NCI-H69 (cell line): ENCODE measurements at places on chromosomes 4 and X.
A peak's percentile ranks its signal among the peaks of the same experiment; 100 is the strongest.

DNA sequence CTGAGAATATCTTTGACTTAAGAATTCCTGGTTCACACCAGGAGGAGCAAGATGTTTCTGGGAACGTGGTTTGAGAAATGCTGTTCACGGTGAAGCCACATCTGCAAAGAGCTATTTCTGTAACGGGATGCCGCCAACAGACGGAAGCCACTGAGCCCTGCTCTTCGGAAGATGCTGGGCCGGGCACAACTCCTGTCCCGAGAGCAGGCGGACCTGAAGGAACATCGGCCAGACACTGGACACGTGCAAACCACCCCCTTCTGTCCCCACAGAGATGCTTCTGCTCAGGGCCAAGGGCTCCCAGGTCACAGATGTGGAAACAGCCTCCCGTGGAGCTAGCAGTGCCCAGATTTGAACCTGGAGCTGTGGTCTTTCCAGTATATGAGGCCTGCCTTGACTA lies 24.3 kb downstream of the HMX1 start:
- no peak for DNase-seq

GRCh38 chr4:6204871-6205566 lies 4.7 kb upstream of the JAKMIP1 start:
- DNase-seq: no peak

GRCh38 chr4:62531731-62532130 lies 1331.6 kb downstream of the ADGRL3 start:
- DNase-seq: no peak

- DNase-seq: peak; percentile 28
Observed at GRCh38 chr4:6960628-6961412, 51.2 kb downstream of the TBC1D14 start.

DNA sequence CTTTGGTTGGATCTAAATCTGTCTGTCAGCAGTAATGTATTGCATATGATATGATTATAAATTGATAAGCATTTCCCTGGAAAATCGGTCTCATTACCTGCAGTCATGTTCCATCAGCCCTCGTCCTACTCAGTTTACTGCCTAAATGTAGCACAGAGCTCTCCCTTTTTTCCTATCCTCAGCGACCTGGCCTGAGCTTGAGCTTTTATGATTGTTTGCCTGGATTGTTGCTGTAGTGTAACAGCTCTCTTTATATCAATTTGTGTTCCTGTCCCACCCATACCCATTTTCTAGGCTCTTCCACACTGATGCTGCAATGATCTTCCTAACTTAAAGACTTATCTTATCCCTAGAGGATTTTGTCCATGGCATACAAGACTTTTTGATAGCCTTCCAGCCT lies 95.7 kb downstream of the FRAS1 start:
- DNase-seq: no peak

DNA sequence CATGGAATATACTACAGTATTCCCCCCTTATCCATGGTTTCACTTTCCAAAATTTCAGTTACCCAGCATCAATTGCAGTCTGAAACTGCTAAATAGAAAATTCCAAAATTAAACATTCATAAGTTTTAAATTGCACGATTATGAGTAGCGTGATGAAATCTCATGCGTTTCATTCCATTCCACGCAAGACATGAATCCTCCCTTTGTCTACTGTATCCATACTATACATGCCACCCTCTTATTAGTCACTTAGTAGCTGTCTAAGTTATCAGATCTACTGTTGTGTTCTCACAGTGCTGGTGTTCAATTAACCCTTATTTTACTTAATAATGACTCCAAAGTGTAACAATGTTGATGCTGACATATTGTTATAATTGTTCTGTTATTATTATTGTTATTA lies 261.2 kb upstream of the NDST4 start:
- no peak for DNase-seq

DNA sequence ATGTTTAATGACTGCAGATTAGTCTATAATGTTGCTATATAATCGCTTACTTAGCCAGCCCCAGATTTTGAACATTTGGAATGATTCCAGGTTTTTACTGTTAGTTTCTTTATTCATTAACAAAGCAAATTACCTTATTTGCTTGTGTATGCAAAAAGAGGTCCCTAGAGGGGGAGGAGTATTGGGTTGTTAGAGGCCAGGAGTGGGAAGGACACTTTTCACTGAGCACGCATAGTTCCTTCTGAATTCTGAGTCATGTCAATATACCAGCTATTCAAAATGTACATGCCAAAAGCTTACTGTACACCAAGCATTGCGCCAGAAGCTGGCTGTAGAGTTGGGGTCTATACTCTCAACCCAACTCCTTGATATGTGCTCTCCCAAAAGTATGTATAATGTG lies 5.1 kb upstream of the DGAT2L6 start:
- peak; percentile 6 for DNase-seq

- DNase-seq: no peak
Observed at GRCh38 chr4:40196724-40197281, at the start of gene RHOH. RHOH (plus strand) TSS chr4:40197031; CDS start chr4:40243387, 46,356 bp downstream.

- no peak for DNase-seq
Observed at GRCh38 chrX:35858361-35858760, 60.2 kb downstream of the MAGEB16 start.

GRCh38 chr4:151195801-151196200 lies 81.2 kb upstream of the PRSS48 start:
- DNase-seq: no peak

DNA sequence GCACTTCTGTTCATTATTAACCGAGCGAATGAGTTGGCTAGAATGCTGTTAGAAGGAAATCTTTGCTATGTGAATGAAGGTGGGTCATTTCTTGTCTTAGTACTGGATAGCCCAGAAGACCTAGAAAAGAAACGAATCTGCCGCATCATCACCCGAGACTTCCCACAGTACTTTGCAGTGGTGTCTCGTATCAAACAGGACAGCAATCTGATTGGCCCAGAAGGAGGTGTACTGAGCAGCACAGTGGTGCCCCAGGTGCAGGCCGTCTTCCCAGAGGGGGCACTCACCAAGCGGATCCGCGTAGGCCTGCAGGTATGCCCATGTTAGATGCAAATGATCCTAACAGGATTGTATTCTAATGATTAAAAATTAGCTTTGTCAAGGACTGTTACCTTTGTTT lies 286.3 kb downstream of the ANK2 start:
- no peak for DNase-seq

- no peak for DNase-seq
Observed at GRCh38 chr4:127575888-127576287, 56.9 kb upstream of the INTU start.

DNA sequence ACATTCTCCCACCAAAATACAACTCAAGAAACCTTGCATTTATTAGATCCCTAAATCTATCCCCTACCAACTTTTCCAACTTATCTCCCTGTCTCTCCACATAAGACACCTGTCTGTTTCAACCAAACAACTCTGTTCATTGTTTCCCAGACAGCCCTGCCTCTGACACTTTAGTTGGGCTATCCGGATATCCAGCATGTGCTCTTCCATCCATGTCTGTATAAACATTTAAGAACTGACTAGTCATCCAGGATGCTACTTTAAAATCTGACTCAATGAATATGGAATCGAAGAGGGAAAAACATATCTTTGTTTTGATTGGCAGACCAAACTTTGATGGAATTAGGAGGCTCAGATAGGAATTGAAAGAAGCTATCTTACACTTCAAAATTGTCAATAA lies 143.2 kb upstream of the DCAF8L1 start:
- DNase-seq: no peak

DNA sequence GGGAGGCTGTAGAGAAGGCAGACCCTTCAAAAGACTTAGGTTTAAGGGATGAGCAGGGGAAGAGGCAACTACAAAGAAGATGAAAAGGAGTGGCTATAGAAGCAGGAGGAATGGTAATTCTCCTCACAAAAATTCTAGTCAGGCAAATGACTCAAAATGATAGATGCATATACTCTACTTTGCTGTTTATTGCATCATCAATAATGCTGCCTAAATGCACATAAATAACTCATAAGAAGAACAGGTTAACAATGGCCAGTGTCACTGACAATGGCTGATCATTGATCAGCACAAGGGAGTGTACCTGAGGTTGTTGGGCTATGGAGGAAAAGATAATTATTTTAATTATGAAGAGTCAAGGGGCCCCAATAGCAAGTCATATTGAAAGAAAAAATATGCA lies 184.7 kb upstream of the ETNPPL start:
- DNase-seq: no peak

DNA sequence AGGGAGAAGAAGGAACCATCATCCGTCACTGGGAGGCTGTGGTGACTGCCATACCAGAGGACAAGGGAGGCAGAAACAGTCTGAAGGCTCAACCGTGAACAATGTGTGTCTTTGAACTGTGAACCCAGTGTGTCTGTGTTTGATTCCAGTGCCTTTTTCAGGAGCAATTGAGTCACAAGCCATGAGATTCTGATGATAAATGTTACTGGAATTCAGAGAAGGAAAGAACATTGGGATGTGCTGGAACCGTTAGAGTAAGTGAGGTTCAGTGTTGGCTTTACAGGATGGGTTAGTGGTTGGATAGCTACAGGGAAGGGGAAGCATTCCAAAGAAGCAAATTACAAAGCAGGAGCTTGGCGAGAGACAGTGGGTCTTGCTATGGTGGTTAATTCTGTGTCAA lies 464.4 kb downstream of the TRIML1 start:
- DNase-seq: no peak

- DNase-seq: no peak
Observed at GRCh38 chr4:85452058-85452731, 22.8 kb upstream of the ARHGAP24 start.
